ENCODE measurements at places on chromosomes 13 and 19.
A peak's percentile ranks its signal among the peaks of the same experiment; 100 is the strongest.

DNA sequence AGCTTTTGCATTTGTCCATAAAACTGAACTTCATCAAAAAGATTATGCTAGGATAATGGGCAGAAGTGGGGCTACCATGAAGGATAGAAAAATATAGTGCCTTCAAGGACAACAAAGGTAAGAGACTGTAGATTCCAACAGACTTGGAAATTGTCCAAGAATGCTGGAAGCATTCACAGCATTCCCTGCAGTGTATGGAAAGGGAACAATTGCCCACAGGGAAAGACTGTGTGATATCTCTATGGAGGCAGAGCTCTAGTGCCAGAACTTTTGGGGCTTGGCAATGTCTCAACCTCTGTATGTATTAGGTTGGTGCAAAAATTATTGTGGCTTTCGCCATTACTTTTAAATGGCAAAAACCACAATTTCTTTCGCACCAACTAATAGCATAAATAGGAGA, 1598.8 kb upstream of the MIR17HG start:
- no peak for DNase-seq

DNA sequence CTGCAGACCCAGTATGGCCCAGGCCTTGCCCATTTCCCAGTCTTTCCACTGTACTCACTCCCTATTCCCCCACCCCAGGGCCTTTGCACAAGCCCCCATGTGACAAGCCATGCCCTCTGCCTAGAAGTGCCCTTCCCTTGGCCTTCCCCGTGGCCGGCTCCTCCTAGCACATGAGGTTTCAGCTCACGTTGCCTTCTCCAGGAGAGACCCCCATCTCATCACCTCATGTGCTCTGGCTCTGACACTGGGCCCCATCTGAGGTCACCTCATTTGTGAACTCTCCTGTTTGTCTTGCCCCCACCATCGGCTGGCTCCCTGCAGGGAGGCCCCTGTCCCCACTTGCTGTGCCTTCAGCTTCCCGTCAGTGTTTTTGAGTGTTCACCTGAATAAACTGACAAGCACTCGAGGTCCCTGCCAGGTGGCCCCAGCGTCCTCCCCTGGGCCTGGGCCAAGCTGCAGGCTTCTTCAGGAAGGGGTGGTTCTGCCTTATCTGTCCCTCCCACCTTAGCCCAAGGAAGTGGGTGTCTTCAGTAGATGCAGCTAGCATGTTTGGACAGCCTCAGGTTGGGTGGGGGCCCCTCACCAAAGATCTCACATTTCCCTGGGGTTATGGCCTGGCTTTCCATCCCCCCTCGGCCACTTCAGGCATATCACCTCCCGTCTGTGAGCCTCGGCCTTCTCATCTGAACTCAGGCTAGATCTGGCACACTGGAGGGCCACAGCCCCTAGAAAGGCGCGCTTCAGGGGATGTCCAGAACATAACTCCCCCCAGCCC, 3.8 kb upstream of the SLC25A42 start:
- no peak for DNase-seq

- DNase-seq: no peak
Observed at GRCh38 chr13:68895696-68896095, 1211.9 kb upstream of the ATXN8OS start.

- no peak for DNase-seq
Observed at GRCh38 chr13:27954406-27954851, 14.7 kb downstream of the CDX2 start.

DNA sequence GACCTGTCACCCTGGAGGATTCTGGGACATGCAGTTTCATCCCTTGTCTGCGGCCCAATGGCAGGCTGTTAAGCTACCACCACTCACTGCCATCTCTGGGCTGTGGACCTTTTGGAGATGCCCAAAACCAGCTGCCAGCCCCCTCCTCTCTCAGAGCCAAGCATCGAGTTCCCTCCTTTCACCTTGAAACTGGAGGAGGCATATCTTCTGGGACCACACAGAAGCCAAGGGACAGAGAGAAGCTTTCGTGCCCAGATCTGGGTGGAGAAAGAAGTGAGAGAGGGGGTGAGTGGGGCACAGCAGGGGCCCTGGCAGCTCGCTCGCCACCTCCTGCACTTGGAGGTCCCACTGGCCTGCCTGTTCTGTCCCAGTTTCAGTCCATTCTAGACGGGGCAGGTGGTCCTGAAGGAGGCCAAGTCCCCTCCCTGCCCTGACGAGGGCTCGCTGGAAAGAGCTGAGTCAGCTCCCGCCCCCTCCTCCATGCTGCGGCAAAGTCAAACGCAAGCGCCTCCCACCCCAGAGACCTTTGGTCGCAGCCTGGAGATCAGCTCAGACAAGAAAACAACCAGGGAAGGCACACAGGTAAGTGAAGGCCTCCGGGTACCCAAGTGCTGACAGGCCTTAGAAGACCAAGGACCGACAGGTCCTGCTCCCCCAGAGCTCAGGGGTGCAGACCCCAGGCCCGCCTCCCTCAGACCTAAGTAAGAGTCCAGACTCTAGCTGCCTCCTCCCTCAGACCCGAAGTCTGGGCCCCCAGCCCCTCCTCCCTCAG, 3.8 kb downstream of the BCAT2 start:
- DNase-seq: no peak

DNA sequence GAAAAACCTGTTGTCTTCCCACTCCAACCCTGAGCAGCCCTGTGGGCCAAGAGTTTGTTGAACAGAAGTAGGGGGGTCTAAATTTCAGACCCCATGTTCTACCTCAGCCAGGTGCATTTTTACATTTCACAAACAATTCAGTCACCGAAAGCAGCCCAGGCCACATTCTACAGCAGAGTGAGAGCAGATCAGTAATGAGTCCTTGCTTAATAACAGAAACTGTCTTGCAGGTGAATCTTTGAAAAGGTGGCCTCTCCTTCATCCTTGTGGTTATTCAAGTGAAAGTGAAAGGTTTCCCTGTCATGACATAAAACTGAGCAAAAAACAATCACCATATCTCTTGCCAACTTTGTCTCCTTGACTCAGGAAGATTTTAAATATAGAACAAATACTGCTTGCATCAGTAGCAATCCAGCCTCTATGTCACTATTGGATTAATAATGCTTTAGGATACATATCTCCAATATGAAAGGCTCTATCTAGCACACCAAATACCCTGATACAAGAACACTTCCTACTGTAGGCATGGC, 670.2 kb downstream of the DIAPH3 start:
- DNase-seq: no peak

DNA sequence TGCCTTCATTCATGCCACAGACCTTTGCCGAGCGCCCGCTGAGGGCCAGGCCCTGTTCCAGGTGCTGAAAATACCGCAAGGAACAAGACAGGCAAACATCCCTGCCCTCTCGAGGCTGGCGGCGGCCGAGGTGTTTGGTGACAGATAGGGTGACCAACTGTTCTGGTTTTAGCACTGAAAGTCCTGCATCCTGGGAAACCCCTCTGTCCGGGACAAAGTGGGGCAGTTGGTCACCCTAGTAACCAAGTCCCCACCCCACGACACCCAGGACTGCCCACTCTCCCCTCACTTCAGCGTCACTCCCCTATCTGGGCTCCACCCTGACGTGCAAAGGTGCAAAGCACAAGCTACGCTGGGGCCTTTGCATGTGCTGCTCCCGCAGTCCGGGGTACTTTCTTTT, 17.3 kb downstream of the ZBTB7A start:
- peak; percentile 86 for DNase-seq

GRCh38 chr13:76160506-76160905, 524.4 kb downstream of the LMO7 start:
- no peak for DNase-seq

GRCh38 chr19:8204961-8205360, 4.2 kb upstream of the CERS4 start:
- no peak for DNase-seq

DNA sequence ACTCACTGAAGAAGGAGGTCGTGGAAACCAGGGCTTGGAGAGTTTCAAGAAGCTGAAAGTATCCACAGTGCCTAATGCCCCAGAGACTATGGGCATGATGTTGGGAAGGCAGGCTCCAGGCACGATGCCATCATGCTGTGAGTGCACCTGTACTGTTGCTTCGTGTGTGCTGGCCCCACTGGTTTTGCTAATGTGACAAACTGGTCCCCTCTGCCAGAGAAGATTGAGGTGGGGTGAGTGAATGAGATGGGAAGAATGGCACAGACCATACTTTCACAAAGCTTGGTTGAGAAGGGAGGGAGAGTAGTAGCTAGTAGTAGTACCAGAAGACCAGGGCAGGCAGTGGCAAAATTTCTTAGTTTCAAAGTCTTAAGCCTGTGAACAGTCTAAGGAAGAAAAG, 19.0 kb upstream of the POP4 start:
- no peak for DNase-seq

- no peak for DNase-seq
Observed at GRCh38 chr19:49004964-49005614, 11.4 kb downstream of the RUVBL2 start.

DNA sequence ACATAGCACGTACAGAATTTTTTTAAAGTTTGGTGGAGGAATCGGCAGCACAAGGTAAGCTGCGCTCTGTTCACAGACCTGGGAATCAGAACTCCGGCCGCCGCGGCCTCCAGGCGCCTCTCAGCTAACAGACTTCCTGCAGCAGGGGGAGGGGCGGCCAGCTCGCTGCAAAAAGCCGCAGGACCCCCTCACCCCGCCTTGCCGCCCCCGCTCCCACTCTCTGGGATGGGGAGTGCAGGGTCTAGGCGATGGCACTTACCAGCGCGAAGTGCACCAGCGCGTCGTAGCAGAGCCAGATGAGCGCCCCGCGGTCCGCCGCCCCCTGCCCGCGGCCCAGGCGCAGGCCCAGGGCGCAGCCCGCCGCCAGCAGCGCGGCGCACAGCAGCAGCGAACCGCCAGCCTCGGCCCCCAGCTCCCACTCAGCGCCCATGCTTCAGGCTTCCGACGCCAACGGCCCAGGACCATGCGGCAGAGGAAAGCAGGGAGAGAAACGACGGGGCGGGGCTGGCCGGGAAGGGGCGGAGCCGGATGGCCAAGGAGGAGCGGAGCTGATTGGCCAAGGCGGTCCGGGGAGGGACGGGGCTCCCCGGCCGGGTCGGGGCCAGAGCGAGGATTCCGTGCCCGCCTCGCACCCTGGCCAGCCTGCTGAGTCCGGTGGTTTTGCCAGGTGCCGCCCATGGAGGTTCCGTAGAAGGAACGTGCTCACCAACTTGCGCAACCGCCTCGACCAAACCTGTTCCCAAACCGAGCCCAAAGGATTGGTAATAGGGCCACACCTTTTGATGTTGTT, at the start of gene EBPL:
EBPL (minus strand) TSS at position 492 of the 790 bp plus-strand sequence; CDS start at position 430, 62 bp downstream.
- peak; percentile 90 for DNase-seq

DNA sequence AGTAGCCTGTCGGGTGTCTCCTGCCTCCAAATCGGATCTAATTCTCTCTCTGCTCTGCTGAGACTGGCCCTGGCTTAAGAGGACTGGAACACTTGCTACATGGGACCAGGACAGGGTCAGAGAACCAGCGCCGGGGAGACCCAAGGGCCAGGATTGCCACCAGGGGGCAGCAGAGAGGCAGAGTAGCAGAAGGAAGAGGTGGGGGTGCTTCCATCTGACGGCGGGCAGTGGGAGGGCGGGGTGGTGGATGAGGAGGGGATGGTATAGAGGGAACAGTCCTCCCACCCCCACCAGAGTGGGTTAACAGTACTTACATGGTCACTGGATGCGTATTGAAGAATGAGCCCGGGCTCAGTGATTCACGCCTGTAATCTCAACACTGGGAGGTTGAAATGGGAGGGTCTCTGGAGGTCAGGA, 11.9 kb downstream of the SELENOW start:
- peak; percentile 73 for DNase-seq

DNA sequence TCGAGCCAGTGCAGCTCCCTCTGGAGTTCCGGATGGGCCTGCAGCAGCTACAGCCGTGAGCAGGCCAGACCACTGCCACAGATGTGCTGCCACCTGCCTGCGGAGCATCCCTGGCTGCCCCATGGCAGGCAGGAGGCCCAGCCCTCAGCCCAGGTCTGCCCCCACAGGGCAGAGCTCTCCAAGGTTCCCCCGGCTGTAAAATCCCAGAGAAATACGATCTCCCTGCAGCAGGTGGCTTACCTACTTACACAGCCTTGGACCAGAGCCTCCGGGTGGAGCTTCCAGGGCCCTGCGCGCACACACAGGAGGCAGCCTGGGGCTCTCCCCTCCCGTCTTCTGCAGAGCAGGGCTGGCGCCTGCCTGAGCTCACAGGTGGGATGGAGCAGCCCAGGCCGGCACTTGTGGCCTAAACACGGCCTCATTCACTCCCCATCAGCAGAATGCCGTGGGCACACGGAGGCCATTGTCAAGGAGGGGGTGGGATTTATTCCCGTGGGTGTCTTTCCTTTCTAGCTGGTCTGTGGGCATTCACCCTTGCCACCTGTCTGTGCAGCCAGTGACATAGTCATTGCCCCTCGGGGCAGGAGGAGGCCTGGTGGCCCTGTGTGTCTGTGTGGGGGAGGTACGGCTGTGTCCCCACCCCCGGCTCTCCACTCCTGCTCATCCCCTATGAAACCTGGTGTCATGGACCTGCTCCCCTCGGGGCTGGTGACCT, 118.0 kb downstream of the KDM4B start:
- peak; percentile 58 for DNase-seq

- no peak for DNase-seq
Observed at GRCh38 chr13:78103936-78104335, 185.3 kb upstream of the EDNRB start.

DNA sequence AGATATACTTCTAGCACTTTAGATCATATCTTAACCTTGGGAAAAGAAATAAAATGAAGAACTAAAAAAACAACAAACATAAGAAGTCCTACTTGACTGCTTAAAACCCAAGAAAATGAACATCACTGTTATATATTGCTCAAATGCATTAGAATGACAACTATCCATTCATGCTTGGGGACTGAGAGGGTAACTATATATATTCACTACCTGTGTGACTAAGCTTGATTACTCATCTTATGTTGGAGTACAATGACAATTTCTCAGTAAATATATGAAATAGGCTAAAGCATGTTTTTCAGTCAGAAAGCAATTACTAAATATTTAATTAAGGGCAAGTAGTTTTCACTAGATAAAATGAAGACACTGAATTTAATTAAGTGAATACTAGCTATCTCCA, 40.1 kb downstream of the ZC3H13 start:
- no peak for DNase-seq

DNA sequence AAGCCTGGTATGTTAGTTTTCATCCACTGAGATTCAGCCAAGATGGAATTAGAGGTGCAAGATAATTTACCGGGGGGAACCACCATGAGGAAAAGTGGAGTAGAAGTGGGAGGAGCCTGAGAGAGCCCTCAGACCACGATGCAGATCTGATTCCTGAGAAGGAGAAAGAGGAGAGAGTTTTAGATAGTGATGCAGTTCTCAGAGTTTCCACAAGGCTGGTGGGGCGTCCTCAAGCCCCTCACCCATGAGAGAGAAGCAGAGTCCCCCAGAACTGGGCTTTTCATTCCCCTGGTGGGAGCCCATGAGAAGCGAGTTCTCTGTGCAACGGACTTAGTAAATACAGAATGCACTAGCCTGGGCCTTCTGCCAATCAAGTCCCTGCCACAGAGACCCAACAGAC, 18.1 kb downstream of the CEACAM5 start:
- DNase-seq: no peak
